ENCODE measurements at places on chromosomes 11 and 22. TPM values are rescaled to one million over a fixed set of nuclear protein-coding genes. Genes with fewer than 3 reads are reported as not detected.

The SESN3 gene
- 205 TPM for total RNA-seq

The DEFB131B gene
- total RNA-seq: not detected

The APOBEC3B gene
- 2.2 TPM for total RNA-seq

The APOA5 gene
- total RNA-seq: not detected

Data from sciatic nerve (tissue), 2 donors.